Stimulated activated CD8-positive, alpha-beta memory T cell treated with anti-CD3 and anti-CD28 coated beads, Interleukin-4, amount 100 ng/mL, for 1 hour (primary cell): ENCODE measurements at places on chromosomes 4 and X.

DNA sequence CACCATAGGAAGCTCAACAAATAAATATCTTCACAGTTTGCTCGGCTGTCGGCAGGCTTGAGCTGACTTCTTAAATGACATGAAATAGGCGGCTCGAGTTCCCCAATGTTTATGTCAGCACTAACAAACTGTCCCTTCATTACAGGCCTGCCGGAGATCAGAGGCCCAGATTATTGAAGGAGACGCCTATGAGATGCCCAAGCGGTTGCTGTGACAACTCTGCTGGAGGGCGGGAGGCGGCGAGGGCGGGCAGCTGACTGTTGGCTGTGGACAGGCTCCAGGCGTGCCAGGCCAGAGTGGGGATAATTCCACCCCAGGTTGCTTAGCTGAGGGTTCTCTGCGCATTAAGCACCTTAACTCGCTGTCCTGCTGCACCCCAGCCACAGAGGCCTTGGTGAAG, 39.2 kb upstream of the MSX1 start:
- DNase-seq: no peak

GRCh38 chr4:14659286-14659685, 343.0 kb upstream of the CPEB2 start:
- no peak for DNase-seq

DNA sequence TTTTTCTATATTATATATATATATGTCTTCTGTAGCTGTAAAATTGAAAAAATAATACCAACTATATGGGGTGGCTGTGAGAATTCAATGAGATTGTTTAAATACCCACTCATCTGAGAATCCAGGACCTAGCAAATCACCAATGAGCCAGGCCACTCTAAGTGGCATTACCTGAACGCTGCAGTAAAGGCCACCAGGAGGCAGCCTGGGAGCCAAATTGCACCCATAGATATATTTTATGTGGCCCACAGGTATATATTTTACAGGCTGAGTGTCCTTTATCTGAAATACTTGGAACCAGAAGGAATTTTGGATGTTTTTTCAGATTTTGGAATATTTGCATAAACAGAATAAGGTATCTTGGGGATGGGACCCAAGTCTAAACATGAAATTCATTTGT, 58.2 kb upstream of the C4orf50 start:
- DNase-seq: no peak

DNA sequence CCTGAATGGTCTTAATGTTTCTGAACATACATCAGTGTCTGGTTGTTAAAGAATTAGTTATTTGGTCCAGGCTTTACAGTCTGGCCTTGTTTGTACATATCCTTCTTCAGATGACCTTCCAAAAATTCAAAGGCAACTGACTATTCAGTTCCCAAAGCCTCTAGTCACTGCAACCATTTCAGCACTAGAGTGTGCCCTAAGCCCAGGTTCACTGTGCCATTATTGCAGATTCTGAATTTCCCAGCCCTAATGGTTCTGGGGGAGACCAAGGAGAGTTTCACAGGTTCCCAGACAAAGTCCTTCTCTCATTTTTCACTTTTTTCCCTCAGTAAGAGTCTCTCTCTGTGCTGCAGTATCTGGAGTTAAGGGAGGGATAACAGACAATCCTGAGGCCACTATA, 235.8 kb downstream of the TRAM1L1 start:
- no peak for DNase-seq

- DNase-seq: no peak
Observed at GRCh38 chr4:94802091-94802490, 44.3 kb downstream of the BMPR1B start.
